ENCODE measurements at places on chromosomes 6 and 20. TPM values are rescaled to one million over a fixed set of nuclear protein-coding genes. Genes with fewer than 3 reads are reported as not detected.

The SRXN1 gene
- 21.2 TPM for total RNA-seq

The COL12A1 gene
- 72.5 TPM for total RNA-seq

The XKR7 gene
- total RNA-seq = not detected

The SIM1 gene
- 1.6 TPM for total RNA-seq

The SLC4A11 gene
- 1.2 TPM for total RNA-seq

The LHFPL5 gene
- total RNA-seq = not detected

The PRPH2 gene
- total RNA-seq = 2.2 TPM

The ZNF184 gene
- 7.1 TPM for total RNA-seq

The KHDC1L gene
- total RNA-seq = not detected

The ZNF334 gene
- 1.3 TPM for total RNA-seq

The HRH3 gene
- not detected for total RNA-seq

The EDN1 gene
- total RNA-seq = 2.3 TPM

The C20orf141 gene
- not detected for total RNA-seq

The BMP6 gene
- total RNA-seq = 173 TPM

The COX4I2 gene
- not detected for total RNA-seq

The DNMT3B gene
- 2.0 TPM for total RNA-seq

The REV3L gene
- 59.0 TPM for total RNA-seq

The FOXC1 gene
- total RNA-seq = 0.59 TPM

The TRIM31 gene
- total RNA-seq = not detected

The PRL gene
- not detected for total RNA-seq

The RAB44 gene
- total RNA-seq = not detected

The LY6G6C gene
- not detected for total RNA-seq

The CRISP3 gene
- total RNA-seq = not detected

The SIRPB2 gene
- total RNA-seq = not detected
